Melanocyte of skin (primary cell): ENCODE measurements at places on chromosomes 13 and 19. TPM values are rescaled to one million over a fixed set of nuclear protein-coding genes. Genes with fewer than 3 reads are reported as not detected.

The ZNF555 gene
- 3.3 and 4.9 TPM in 2 replicates for total RNA-seq

The HTR2A gene
- not detected in 2 replicates for total RNA-seq

The NUDT15 gene
- 27.3 and 28.5 TPM in 2 replicates for total RNA-seq

The SERTM1 gene
- total RNA-seq = not detected in 2 replicates
